ENCODE measurements at places on chromosomes 3 and 15.

- no peak for DNase-seq
Observed at GRCh38 chr3:66403323-66403990, 97.4 kb downstream of the LRIG1 start.

GRCh38 chr15:88388686-88389085 is 78.5 kb downstream of the MRPL46 start:
- DNase-seq = no peak

DNA sequence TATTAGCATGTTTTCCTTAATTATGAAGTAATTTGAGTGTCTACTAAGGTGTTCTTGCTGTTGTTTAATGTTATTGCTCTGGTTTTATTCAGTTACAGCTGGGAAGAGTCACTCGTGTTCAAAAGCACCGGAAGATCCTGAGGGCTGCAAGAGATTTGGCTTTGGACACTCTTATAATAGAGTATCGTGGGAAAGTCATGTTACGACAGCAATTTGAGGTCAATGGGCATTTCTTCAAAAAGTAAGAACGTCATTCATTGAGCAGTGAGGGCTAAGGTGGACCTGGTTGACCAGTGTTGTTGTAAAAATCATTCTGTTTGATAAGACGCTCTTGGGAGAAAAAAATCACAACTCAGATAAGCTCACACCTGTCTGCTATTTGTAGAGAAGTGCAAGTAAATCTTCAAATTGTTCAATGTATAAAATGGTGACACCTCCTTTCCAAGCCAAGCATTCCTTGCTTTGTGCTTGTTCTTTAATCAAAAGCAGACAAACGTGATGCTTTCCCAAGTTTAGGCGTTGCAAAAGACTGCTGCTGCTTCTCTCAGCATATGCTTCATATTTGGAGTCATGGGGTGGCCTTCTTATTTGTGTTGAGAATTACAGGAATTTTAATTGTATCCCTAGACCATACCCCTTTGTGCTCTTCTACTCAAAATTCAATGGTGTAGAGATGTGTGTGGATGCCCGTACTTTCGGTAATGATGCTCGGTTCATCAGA is 44.2 kb downstream of the SETD5 start:
- DNase-seq = no peak

- DNase-seq = no peak
Observed at GRCh38 chr15:89444241-89445225, 51.9 kb downstream of the RHCG start.

- no peak for DNase-seq
Observed at GRCh38 chr3:120445654-120446053, 5.1 kb downstream of the FSTL1 start.

- DNase-seq = no peak
Observed at GRCh38 chr3:13046569-13047274, 26.5 kb downstream of the IQSEC1 start.

DNA sequence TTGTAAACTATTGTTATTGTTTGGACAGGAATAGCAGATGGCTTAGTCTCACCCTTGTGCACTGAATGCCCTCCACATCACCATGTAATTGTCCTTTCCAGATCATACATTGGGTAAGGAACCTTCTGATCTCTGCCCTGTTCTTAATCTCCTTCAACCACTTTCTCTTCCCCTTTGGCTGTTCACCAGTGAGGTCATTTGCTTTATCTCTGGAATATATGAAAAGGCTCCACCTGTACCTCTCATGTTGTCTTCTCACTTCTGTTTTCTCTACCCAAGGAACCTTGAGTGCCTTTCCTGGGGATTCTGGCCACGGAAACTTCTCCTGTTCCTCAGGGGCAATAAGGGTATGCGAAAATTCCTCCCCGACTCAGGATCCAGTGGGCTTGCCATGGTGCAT is 28.5 kb downstream of the MCTP2 start:
- DNase-seq = no peak

- DNase-seq = no peak
Observed at GRCh38 chr15:52254391-52254790, 41.2 kb downstream of the MYO5C start.

GRCh38 chr15:57017024-57017423 is 98.6 kb downstream of the TCF12 start:
- no peak for DNase-seq

GRCh38 chr3:127071597-127072001 is 88.7 kb downstream of the PLXNA1 start:
- no peak for DNase-seq

- DNase-seq = no peak
Observed at GRCh38 chr3:56858331-56858730, 56.6 kb upstream of the ARHGEF3 start.

- DNase-seq = no peak
Observed at GRCh38 chr15:51132384-51133139, 37.9 kb upstream of the TNFAIP8L3 start.

DNA sequence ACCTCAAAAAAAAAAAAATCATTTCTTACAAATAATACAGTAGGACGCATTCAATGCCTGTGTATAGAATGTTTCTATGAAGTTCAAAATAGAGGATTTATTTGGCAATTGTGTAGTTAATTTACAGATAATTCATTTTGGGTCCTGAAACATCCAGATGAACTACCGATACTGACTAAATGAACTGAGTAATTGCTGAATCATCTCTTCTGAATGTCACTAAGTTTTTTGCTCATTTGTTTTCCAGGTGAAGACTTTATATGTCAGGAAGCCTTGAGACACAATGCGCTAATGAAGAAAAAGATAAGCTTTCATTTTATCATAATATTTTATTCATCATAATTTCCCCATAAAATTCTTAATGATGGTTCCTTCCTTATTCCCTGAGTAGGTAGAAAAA is 39.7 kb downstream of the PCOLCE2 start:
- DNase-seq = no peak

- no peak for DNase-seq
Observed at GRCh38 chr3:171307046-171307585, 153.1 kb downstream of the TNIK start.

DNA sequence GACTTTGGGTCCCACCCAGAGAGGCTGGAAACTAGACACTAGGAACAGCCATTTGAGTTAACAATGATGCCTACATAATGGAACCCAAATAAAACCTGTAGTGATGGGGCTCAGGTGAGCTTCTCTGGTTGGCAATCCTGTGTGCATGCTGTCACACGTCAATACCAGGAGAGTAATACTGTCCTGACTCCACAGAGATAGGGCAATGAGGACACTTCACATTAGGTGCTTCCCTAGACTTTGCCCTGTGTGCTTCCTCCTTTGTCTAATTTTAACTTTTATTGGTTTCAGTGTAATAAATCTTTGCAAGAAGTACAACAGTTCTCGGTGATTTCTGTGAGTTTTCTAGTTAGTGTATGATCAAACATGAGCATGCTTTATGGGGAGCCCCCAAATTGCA is 281.8 kb upstream of the ARRDC4 start:
- DNase-seq = no peak

- DNase-seq = no peak
Observed at GRCh38 chr15:78182821-78183220, 33.7 kb downstream of the IDH3A start.

DNA sequence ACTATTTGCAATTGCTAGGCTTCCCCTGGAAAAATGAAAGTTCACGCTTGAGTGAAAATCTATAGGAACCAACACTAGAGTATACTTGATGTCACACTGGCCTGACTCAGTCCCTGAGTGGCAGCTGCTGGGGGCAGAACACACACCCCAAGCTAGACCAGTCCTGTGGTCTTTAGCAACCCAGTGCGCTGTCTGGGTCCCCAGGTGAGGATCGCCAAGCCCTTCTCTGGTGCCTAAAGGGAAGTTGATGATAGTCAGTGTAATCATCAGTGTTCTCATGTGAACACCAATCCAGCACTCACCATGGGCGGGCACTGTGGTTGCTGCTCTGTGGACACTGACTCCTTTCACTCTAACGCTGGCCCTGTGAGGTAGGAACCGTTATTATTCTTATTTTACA is 11.2 kb downstream of the ALDH1A3 start:
- no peak for DNase-seq

DNA sequence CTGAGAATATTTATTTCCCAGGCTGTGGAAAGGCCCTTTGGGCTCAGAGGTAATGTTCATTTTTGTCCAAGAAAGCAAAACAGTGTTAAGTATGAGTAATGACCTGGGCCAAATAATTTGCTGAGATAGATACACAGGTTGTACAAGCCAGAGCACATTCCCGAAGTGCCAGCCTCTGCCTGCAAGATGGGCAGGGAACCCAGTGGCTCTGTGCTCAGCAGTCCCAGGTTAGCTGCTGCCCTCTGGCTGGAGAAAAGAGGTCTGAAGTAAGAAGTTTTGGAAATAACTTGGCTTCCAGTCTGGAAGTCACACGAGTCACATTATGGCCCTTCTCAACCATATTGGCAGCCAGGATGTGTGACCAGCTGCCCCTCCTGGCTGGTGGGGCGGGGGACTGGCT is 20.2 kb downstream of the MYZAP start:
- no peak for DNase-seq

DNA sequence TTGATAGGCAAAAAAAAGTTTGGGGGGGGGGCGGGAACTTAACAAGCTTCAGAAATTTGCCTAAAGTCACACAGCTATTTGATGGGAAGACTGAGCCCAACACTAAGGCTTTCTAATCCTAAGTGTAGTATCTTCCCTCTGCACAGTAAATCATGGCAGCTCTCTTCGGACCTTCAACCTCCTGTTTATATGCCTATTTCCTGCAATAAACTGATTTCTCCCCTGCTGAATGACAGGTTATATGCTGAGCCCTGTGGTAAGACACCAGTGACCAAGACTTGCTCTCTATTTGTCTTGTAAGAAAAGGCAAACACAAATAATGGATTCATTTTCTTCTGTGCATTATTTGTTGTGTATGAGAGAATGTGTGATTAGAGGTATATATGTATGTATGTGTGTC is 355.8 kb upstream of the ARRDC4 start:
- no peak for DNase-seq

DNA sequence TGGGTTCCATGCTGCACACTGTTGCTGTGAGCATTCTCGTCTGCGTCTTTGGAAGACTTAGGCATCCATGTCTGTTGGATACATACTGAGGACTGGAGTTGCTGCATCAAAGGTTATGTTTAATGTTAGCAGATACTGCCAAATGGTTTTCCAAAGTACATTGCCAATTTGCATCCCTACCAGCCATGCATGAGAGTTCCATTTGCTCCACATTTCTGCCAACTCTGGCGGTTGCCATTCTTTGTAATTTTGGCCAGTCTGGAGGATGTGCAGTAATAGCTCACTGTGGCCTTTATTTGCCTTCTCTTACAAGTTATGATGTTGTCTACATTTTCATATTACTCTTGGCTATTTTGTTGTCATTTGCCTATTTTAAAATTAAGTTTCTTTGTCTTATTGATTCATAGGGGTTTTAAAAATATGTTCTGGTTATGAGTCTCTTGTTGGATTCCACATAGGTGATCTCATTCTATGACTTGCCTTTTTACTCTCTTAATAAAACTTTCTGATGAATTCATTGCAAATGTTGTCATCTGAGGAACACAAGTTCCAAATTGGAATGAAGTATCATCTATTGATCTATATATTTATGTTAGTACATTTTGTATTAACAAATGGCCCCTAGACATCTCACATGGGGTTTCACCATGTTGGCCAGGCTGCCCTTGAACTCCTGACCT is 42.1 kb downstream of the FBLN2 start:
- no peak for DNase-seq

GRCh38 chr15:37099319-37100108 is 835 bp downstream of the MEIS2 start:
- no peak for DNase-seq

GRCh38 chr15:36050899-36051298 is 504.9 kb upstream of the DPH6 start:
- DNase-seq = no peak

GRCh38 chr3:169575381-169575780 is 88.1 kb downstream of the MECOM start:
- no peak for DNase-seq

GRCh38 chr3:63947594-63947993 is 35.4 kb upstream of the SCAANT1 start:
- DNase-seq = no peak

- DNase-seq = no peak
Observed at GRCh38 chr15:101207867-101208288, 44.0 kb downstream of the CHSY1 start.

DNA sequence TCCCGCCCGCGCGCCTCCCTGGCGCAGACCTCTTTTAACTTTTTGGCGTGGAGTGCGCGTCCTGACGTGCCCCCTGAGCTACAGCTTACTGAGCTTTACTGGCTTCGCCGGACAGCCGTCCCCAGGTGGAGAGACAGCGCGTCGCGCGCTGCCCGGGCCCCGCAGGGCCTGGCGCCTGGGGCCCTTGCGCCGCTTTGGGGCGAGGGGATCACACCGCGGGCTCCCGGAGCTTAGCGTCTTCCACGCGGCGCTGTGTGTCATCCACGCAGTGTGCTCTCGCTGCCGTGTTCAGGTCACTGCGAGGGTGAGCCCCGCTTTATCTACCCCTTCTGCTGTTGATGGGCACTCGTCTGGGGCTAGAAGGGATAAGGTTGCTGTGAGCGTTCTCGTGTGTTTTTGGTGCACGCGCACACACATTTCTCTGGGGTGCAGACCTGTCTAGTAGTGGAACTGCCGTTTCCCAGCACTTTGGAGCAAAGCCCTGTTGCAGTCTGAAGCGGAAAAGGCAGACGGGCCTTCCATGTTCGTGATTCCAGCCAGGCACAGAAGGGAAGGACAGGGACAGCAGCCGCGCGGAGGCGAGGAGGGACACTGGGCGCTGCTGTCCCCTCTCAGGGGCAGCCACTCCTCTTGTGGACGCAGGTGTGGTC is 33.1 kb upstream of the ALDH1L1 start:
- no peak for DNase-seq

DNA sequence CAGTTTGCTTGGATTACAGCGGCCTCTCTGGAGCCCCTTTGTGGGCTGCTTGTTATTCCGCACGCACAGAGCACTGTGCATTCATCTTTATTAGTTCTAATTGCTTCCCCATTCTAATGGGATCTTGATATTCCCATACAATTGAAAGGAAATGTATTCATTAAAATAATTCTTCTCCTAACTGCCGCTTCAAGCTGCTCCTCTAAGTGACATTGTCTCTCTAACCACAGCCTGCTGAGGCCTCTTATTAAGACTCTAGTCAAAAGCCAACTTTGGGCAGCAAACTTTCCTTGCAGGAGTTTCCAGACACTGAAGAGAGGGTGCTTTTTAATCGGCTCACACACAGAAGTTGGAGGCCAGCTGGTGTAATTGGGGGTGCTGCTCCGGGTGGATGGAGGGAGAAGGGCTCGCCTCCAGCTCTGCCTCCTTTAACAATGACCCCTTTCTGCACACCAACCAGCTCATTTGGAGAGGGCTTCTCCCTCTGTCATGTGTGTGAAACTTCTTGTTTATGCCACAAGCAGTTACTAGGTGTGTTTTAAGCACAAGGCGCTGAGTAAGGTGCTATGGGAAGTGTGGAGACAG is 5.6 kb upstream of the MAGEF1 start:
- no peak for DNase-seq

DNA sequence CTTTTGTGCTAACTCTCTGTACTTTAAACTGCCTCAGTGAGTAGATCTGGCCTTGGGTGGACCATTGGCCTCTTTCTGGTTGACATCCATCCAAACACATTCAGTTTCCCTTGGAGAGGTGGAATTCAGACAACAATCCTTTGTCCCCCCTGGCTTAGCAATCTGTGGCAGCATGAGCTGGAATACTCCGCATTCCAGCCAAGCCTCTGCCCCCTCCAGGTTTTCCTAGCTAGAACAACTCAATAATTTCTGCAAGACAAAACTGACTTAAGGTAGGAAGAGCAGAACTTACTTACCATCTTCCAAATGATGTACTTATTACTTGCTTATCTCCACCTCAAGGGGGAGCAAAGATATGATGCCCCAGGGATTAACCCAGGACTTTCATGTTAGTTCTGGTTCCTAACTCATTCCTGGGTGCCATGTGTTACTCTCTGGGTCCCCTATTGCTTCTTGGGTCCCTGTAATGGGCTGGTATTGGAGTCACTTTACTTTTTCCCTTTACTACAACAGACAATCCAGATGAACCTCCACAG is 21.8 kb upstream of the IL16 start:
- DNase-seq = no peak
